ENCODE measurements at places on chromosomes 2 and 18.

DNA sequence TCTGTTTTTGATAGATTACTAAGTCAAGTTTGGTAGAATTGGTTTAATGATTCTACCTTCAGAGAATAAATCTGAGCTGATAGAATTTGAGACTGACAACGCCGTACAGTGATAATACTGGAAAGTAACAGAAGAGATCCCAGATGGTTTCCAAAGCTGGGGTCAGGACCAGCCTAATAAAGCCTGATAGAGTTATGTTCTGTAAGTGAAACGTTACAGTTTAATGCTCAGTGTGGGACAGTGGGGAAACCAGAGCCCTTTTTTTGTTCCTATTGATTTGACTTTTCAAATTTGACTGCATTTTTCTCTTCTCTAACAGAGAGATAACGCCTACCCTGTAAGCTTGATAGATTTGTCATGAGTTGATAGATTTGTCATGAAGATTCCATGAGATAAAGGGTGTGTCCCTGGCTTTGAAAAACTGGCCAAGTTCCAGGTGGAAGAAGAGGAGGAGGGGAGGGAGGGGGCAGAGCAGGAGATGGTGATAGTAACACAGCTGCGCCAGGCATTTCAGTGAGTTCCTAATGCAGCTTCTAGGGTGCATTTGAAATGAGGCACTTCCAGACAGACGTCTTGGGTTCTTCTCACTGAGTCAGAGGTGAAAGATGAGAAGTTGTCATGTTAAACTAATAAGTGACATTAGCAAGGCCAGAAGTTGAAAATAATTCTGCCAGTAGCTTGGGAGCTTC is 65.1 kb downstream of the CERS6 start:
- no peak for DNase-seq

GRCh38 chr2:107411267-107411666 is 415.4 kb upstream of the RGPD4 start:
- DNase-seq: no peak

GRCh38 chr18:74248189-74248588 is 43.6 kb downstream of the CYB5A start:
- no peak for DNase-seq

DNA sequence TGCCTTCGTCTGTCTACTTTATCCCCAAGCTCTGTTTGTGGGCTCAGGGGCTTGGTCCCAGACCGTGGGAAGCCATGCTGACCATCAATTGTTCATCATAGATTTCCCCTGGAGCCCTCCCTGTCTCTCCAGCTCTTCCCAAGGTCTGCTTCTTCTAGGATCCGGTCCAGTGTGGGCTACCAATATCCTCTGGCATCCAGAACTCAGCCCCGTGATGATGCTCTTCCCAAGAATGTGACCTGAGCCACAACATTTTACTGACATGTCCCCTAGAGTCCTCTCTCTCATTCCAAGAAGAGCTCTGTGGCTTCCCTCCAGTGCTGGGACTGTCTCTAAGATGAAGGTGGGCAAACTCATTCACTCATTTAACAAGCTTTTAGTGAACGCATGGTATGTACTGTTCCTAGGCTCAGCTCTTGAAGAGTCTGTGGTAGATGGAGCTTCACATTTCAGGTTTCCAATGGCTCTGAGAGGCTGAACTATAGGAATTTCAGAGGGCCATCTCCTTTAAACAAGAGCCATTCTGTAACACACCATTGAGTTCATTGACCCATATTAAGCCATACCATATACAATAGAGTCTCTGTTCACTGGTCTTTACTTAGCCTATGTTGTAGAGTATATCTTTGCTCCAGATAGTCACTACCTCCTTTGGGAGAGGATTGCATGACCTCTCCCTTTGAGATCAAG is 142.0 kb upstream of the APCDD1 start:
- DNase-seq: no peak

DNA sequence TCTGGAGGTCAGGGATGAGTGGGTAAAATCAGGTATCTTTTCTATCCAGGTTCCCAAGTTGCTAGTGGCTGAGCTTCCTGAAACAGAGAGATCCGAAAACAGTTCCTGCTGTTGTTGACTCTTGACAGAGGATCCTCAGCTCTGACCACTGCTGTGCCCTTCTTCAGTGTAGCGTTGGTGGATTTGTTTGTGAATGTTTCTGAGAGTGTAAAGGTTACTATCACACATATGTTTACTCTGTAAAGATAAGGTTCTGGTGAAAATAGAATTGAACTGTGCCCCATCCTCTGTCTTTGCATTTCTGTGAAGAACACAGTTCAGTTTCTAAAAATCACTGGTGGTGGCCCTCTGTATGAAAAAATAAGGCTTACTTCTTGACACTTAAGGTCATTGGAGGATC is 119.8 kb downstream of the LDLRAD4 start:
- no peak for DNase-seq

DNA sequence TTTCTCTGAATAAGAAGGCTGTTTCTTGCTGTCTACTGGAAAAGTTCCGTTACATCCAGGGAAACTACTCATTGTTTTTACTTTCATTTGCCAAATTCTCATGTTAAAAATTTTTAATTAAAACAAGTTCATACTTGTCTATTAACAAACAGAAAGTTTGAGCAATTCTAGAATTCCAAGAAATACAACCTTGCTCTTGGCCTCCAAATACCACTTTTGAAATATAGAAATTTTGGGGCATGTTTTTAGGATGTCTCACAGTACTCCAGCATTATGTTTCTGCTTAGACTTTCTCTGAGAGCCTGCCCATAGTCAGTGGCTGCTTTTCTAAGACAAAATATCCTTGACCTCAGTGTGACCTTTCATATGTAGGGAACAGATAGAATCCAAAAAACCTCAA is 228.7 kb upstream of the RND3 start:
- DNase-seq: no peak

DNA sequence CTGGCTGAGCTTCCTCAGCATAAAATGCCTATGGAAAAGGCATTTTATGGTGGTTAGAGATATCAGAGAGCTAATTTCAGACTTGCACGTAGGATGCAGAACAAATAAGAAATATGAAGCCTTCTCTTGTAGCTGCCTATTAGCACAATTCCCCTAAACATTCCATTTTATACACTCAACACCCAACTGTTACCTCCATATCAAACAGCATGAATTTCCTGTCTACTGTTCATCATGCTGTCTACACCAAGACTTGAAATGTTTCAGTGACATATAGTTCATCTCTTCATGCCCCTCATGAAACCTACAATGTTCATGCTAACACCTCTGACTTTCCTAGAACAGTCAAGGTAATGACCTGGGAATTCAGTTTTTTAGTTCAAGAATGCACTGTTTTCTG is 249.9 kb downstream of the PIEZO2 start:
- no peak for DNase-seq

DNA sequence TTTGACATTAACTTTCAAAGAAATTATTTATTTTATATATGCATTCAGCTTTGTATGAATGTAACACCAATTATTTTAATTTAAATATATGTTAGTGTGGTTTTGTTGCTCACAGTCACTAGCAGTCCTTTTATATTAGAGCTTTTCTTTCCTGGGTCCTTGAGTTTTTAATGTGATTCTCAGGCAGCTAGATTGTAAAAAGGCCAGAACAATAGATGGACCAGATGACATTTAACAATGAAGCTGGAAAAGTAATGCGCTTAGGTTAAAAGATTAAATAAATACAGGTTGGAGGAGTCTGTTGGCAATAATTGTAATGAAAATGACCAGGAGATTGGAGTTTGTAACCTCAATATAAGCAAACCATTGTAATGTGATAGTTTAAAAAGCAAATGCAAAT is 171.1 kb downstream of the FTCDNL1 start:
- no peak for DNase-seq

DNA sequence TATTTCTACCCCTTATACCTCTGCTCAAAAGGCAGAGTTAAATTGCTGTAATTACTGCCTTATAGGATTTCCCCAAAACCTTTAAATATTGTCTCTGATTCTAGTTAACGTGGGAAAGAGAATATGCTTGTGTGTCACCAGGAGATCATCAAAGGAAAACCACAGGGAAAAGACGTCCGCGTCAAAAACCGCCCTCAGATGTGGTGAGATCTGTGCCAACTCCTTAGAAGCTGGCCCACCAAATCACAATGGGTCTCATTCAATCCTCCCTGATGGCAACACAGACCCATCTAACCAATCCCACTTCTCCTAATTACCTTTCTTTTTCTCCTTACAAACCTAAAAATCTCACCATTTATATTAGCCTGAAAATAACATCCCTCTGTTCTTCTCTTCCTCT is 25.4 kb downstream of the VPS54 start:
- DNase-seq: no peak

DNA sequence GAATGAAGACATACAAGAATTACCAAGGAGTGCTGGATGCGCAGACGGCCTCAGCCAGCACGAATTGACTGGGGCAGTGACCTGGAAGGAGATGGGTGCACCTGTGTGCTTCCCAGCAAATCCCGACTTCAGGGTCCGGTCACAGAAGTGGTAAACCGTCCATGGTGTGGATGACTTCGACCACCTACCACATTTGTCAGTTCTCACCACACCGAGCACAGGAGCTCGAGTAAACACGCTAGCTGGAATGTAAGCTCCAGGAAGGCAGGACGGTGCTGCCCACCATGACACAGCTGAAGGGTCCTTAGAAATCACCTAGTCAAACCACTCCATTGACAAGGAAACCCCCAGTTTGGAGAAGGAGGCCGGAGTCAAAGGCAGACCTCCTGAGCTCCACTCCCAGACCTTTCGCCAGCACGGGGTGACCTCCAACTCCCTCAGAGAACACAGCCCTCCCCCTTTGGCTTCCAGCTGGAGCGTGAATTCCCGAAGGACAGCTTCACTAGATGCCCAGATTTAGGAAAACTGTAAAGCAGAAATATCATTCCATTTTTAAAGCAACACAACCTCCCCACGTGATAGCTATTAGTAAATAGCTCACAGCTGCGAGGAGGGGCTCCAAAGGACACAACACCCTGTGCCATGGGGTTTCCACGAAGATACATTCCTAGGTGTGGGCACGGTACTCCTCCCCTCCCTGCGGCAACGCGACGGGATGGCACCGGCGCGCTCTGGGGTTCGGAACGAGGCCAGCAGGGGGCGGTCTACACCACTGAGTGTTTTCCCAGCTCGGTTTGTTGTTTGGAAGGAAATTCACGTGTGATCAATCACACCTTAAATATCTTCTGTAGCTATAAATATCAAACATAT is 34.1 kb upstream of the GNAL start:
- DNase-seq: no peak

GRCh38 chr2:207231967-207232366 is 66.2 kb upstream of the KLF7 start:
- DNase-seq: no peak

- peak; percentile 40 for DNase-seq
Observed at GRCh38 chr2:2230433-2230817, 100.7 kb downstream of the MYT1L start.

GRCh38 chr2:234558642-234559041 is 61.8 kb upstream of the ARL4C start:
- DNase-seq: no peak

- DNase-seq: no peak
Observed at GRCh38 chr2:142716463-142717242, 160.8 kb upstream of the KYNU start.

DNA sequence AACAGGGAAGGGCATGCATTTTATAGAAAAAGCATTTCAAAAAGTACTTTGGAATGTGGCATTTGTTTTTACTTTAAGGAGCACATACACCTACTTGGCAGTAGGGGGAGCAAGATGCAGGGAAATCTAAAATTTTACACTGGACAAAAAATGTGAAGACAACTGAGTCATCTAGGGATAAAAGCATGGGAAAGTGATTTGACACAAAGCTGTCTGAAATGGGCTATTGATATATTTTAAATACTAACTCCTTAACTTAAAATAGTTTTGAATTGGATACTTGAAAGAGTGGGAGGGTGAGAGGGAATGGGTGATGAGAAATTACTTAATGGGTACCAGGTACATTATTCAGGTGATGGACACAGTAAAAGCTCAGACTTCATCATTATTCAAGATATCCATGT is 15.8 kb downstream of the TMEM200C start:
- DNase-seq: peak; percentile 2

DNA sequence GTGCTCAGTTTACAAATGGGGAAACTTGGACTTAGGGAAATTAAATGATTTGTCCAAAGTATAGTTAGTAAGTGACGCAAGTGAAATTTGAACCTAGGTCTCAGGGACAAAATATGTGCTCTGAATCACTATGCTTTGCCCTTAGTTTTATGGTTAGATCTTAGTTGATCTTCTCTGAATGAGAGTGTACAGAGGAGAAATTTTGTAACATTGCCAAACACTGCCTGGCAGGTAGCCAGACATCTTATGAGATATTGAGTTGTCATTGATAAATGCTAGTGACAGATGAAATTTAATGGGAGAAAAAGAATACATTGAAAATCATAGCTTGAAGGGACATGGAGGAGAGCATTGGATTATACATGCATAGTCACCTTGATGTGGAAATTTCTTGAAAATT is 91.4 kb downstream of the GALNT1 start:
- no peak for DNase-seq

- no peak for DNase-seq
Observed at GRCh38 chr2:1024981-1025380, 74.3 kb downstream of the SNTG2 start.

DNA sequence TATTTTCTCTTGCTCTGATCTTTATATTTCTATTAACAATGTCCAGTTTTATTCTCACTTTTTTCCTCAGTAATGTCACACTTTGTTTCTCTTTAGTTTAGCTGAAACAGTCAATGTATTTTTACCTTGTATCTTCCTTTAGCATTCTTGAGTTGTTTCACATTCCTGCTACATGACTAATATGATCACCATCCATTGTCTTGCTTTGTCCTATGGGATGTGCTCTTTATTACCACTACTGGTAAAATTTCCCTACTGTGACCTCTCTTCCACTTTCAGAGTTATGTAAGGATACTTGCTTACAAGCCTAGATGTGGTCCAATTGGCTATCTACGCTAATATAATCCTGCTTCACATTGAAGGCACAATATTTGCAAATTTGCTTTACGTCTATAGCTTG is 457.9 kb downstream of the PIK3C3 start:
- no peak for DNase-seq

DNA sequence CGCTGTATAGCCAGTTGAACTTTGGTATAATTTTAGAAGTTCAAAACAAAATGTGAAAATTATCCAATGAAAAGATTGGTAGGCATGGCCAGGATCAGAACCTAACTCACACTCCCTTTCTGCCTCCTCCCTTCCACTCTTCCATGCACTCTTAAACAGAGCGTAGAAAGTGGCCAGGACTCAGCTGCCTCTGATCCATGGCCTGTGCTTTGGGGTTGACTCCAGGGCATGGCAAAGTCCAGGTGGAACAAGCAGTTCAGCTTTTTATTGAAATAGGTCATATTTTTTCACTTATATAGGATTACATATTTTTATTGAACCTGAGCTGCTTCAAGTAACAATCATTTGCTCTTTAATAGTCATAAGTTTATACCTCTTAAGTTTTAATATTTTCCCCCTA is 26.2 kb downstream of the INPP1 start:
- DNase-seq: no peak

All from cerebellar nuclear complex (tissue), 1 donor.